Posterior cingulate gyrus (tissue), 11 donors: ENCODE measurements at places on chromosomes 6 and 20.

DNA sequence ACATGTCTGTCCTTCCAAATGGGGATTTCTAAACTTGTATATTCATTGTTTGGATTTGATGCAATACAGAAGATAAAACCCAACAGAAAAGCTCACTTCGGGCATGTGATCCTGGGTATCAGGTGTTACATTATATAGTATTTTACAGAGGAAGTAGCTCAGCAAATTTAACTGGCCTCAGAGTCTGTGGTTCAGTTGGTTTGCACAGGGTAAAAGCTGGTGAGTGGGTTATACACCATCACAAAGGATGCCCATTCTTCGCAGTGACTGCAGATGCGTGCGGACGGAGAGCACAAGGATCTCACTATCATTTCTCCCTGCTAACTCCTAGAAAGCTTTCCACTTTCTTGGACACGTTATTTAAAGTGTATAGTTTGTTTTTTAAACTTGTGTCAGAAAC lies 236.7 kb downstream of the TMEM242 start:
- no peak for DNase-seq

- no peak for DNase-seq
Observed at GRCh38 chr6:72809746-72810379, 188.0 kb downstream of the KCNQ5 start.

DNA sequence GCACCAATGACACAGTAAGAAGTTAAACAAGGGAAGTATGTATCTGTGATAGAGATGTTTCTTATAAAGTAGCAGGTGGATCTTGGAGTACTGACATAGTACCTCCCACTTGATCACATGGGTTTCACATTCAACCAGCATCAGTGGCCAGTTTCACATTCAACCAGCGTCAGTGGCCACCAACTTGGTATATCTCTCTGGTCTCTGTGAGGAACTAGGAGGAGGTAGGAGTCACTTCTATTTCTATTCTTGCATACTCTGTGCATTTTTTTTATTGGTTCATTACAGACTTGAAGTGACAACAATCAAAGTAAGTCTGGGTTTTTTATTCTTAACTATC lies 200.3 kb upstream of the SIM1 start:
- no peak for DNase-seq

DNA sequence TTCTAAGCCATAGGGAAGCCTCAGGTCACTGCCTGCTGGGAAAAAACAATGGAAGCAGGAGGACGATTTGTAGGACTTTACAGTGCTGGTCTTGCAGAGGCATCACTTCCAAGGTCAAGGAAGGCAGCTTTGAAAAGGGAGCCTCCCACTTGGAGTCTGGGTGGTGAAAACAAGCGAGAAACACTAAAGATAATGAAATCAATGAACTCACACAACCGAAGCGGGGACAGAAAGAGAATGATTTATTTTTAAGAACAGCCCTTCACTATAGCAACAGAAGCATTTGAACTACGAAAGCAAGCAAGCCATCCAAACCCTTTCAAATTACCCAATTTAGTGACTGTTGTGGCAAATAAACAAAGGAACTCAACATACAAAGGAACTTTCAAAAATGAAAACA lies 227.5 kb downstream of the THBS2 start:
- no peak for DNase-seq

DNA sequence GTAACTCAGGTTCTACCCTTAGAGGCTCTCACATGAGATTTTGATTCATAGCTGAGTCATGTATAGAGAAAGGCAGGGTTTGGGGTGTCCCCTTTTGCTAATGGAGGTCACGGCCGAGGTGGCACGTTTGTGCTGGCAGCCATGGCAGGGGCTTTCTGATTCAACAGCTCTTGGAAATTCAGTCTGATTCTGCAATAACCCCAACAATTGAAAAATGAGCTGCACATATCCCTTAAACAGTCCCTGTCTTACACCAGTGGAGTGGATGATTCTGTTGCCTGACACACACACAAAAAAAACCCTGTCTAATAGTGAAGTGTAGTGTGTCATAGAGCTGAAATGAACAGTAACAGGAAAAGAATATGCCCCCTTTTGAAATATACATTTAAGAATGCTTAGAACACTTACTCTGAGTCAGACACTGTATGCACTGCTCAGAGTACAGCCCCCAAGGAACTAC lies 40.4 kb upstream of the ARG1 start:
- DNase-seq, result no peak

GRCh38 chr6:154548130-154548830 lies 37.8 kb upstream of the CNKSR3 start:
- DNase-seq, result no peak

- DNase-seq, result peak; percentile 54
Observed at GRCh38 chr20:24814556-24815195, 134.4 kb upstream of the CST7 start.

- no peak for DNase-seq
Observed at GRCh38 chr20:43669332-43669731, 2.4 kb downstream of the MYBL2 start.

- no peak for DNase-seq
Observed at GRCh38 chr6:106790149-106790770, 160.9 kb downstream of the QRSL1 start.

- no peak for DNase-seq
Observed at GRCh38 chr20:49866051-49866450, 49.3 kb downstream of the SPATA2 start.

DNA sequence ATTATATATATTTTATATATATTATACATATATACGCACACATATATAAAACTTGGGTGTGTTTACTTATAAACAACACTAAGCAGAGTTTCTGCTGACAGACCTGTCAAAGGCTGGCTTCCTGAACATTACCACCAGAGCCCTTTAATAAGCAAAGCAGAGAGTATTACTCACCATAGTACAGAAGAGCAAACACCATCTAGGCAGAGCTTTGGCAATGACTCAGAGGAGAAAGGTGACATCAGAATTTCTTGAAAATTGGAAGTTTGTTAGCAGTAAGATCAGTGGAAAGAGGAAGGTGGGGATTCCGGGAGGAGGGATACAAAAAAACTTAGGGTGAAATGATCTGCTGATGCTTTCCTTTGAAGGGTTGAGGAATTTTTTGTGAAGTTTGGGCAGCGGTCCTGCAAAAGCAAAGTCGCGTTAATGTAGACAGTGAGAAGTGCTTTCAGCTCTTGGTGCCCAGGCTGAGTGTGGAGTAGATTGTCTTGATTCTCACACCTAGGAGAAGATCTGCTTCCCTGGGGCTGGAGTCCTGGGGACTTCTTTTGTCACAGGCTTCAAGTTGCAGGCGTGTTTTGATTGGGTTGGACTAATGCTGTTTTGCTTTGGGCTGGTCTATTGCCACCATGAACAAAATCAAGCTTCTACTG lies 109.6 kb upstream of the BACH2 start:
- no peak for DNase-seq

DNA sequence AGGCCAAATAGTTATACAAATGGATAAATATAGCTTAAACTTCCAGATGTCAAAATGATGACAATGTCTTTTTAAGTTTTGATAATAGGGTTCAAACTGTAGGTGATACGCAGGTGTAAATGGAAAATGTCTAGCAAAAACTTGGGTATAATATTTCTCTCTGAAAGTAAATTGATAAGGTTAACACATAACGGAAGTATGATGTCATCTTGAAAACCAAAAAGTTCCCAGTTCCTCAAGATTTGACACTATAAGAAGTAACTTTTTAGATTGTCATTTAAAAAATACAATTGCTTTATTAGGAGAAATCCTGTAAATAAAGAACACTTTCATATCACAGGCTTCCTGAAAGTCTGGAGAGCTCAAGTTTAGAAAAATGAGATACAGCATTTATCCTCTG lies 483.4 kb downstream of the FRK start:
- DNase-seq, result no peak

- DNase-seq, result no peak
Observed at GRCh38 chr6:134452906-134453305, 135.0 kb upstream of the SGK1 start.

DNA sequence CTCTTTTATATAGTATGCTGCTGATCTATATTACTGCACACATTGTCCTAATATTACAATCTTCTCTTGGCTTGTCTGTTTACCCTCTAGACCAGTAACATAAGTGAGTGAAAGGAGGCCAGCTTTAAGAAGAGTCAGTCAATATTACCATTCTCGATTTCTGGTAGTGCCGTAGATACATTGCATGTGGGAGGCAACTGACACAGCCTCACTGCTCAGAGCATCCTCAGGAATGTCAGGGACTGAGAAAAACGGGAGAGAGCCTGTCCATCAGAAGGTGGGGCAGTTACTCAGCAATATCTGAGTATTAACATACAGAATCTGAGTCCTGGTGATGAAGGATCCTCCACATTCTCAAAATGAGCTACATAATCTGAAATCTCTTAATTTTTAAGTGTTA lies 259.9 kb downstream of the GJA1 start:
- no peak for DNase-seq

DNA sequence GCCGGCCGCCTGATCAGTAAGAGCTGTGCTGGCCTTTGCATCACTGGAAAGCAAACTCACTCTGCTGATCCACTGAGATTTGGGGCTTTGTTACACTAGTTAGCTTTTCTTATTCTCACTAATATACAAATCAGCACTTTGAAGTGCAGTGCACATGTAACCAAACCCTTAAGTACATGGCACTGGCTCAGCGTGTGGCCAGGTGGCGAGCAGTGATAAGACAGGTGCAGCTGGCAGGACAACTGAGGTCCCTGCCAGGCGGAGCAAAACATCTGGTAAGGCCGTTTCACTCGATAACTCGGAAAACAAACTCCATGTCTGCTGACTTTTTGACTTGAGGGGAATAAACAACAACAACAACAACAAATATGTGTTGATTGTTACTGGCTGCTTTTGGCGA lies 11.0 kb downstream of the GFRA4 start:
- peak; percentile 49 for DNase-seq

- no peak for DNase-seq
Observed at GRCh38 chr6:100177956-100178355, 183.9 kb upstream of the MCHR2 start.

DNA sequence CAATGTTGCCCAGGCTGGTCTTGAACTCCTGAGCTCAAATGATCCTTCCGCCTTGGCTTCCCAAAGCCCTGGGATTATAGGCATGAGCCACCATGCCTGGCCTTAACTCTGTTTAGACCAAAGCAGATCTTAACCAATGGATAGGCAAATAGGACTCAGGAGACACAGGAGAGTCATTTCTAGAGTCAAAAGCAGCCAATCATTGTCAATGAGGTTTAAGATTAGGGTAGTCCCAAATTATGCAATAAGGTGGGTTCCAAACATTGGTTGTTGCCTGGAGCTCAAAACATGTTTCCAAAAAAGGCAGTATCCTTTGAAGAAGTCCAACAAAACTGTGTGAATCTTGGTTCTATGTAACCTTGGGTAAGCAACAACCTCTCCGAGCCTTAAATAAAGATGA lies 95.7 kb upstream of the JARID2 start:
- no peak for DNase-seq

DNA sequence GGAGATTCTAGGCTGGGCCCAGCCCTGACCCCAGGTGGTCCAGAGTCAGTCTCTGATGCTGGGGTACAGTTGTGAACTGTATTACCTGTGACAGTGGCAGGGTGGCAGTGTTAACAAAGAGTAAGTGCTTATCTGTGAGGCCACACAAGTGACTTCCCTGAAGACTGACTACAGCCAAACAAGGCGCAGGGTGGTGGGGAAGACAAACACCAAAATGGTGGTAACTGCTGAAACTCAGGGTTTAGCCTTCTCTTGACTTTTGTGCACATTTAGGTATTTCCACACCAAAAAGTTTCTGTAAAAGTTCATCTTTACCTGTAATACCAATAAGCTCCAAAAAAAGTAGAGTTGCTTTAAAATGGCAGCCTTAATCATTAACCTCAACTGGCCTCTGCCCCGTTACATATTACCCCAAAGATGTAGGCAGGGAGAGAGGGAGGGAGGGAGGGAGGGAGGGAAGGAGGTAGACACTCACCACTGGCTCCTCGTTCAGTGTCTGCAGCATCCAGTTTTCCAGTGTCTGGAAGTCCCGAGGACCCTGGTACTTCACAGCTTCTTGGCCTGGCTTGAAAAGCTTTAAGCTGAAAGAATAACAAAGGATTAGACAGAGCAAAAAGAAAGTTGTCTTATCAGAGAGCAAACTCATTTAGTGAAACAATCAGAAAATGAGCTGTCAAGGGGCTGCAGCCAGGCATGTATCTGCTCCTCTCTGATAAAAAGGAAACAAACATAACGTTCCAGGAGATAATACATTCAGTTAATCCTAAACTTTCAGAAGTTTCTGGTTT lies 11.3 kb downstream of the TXNDC5 start:
- DNase-seq, result no peak

DNA sequence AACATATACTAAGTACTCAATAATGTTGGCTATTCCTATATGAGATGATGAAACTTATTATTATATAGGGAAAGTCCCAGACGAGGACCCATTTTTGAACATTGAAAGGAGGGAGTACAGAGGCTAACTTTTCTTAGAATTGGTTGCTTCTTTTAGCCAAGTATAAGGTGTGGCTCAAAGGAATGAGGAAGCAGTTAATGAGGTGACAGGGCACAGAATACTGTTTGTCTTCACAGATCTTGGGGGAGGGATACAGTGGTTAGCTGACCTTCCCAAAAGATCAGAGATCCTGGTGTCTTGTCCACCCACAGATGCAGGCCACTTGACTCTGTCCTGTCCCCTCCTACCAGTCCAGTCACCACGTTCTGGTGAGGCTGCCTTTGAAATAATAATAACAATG lies 67.8 kb upstream of the EPB41L1 start:
- DNase-seq, result no peak

GRCh38 chr20:29878281-29878741 lies 1379.2 kb upstream of the DEFB115 start:
- no peak for DNase-seq

- no peak for DNase-seq
Observed at GRCh38 chr6:97885828-97886227, 602.8 kb upstream of the MMS22L start.

DNA sequence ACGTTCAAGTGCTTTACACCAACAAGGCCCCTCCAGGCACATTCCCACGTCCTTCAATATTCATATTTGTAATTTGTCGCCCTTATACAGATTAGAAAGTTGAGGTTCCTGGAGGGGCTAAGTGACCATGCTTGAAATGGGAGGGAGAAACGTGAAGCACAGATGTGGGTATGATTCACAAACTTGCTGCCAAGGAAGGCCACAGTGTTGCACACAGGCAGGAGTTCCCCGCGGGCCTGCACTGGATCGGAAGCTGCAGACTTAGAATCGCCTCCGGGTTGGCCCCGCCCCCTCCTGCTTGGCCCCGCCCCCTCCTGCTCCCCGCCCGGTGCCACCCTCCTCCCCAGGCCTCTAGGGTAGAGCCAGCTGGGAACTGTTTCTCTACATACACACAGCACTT lies 58.2 kb upstream of the QKI start:
- peak; percentile 71 for DNase-seq

- DNase-seq, result no peak
Observed at GRCh38 chr6:117075218-117075617, 190.1 kb upstream of the VGLL2 start.

DNA sequence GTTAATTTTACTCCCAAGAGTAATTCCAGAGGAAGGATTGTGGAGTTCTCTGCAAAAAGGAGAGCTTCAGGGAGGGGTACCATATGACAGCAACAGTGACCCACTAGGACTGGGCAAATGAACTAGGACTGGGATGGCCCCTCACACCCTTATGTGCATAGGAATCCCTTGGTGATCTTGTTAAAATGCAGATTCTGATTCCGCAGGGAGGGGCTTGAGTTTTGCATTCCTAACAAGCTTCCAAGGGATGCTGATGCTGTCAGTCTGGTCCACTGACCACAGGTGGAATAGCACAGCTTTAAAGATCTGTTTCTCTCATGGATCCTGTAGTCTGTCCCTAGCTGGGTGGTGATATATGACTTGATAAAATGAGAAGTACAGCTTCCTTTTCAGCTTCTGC lies 6.3 kb upstream of the FOXA2 start:
- DNase-seq, result no peak

- DNase-seq, result no peak
Observed at GRCh38 chr6:122107256-122107852, 292.1 kb upstream of the HSF2 start.
